ENCODE measurements at places on chromosomes 11 and 22.

DNA sequence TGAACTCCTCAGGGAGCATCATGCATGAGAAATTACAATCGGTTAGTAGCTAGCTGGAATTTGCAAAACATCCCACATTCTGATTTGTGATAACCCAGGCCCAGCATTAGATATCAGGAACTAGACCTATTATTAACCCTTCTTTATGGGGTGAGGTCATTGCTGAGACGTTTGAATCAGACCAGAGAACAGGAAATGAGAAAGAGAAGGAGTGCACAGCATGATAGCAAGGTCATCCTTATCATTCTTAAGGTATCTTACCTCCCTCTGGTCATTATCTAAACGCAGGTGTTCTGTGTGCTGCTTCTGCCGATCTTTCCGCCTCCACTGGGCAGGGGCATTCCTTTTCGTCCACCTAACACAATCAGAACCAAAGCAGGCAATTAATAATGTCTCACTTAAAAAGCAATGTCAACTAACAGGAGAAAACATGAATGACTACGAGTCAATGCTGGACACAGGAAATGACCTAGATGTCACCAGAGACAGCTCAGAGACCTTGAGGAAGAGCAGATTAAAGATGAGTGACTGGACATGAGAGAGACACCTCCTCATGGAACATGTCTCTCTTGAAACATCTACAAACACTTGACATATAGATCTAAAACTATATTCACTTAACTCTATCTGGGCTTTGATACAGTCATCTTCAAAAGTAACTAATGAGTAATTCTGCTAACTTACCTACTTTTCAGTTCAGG lies 78.3 kb upstream of the SCUBE2 start:
- no peak for DNase-seq

GRCh38 chr22:49976439-49977175 lies 16.0 kb downstream of the PIM3 start:
- no peak for DNase-seq

DNA sequence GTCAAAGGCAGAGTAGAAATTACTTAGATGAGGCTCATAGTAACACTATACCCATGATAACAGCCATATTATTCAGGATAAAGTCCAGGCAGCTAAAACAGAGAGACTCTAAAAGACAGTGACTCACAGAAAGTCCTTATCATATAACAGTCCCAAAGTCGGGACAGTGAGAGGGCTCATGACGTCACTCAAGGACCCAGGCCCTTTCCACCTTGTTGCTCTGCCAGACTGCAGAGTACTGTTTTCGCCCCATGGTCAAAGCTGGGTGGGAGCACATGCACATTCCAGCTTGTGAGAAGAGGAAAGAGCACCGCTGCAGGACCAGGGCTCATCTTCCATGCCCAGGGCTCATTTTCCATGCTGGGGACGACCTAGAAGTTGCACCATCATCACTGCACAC lies 29.4 kb upstream of the NUP50 start:
- DNase-seq: no peak

- DNase-seq: no peak
Measured at GRCh38 chr11:89293965-89294679, 116.4 kb downstream of the TYR start.

DNA sequence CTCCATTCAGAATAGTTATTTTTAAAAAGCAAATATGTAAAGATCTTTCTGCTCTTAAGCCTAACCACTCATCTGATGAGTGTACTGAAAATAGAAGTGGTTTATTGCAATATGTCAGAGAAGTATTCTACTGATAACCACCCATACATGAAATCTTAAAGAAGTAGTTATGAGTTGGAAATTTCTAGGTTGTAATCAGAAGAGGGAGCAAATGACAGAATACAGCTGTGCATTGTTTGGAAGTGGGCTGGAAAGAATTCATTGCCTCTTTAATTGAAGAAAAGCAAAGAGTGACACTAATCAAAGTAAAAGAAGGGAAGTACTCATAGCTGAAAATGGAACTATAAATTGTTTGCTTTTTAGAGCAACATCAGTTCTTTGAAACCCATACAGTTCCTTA lies 39.4 kb downstream of the FDX1 start:
- DNase-seq: no peak

GRCh38 chr11:2383852-2384804 lies 7.0 kb downstream of the CD81 start:
- no peak for DNase-seq

DNA sequence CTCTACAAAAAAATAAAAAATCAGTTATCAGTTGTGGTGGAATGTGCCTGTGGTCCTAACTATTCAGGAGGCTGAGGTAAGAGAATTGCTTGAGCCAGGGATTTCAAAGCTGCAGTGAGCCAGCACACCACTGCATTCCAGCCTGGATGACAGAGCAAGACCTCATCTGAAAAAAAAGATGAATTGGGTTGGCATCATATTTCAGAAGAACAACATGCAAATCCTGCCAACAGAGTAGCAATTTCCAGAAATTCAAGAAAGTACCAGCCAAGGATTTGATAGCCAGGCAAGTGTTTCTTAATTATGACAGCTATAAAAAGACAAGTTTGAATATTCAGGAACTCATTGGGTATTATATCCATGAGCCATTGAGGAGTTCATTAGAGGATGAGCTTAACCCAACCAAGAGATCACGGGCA lies 75.2 kb downstream of the USP47 start:
- no peak for DNase-seq

DNA sequence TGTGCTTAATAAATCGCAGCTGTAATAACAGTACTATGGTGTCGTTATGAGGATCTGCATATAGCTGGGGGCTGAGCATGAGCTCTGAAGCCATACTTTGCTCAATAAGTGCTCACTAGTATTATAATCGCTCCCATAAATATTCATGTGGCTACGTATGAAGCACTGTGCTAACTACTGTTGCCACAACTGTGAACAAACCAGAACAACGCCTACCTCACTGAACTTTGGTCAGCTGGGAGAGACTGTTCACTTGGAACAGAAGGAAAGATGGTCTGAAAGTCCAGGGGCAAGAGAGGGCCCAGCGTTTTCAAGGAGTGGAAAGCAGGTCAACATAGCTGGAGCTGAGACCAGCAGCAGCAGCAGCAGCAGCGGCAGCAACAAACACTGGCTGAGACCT lies 141.6 kb downstream of the EFCAB6 start:
- DNase-seq: no peak

- no peak for DNase-seq
Measured at GRCh38 chr11:134751766-134752165, 339.7 kb upstream of the B3GAT1 start.

GRCh38 chr22:19970031-19970478 lies 28.4 kb upstream of the TXNRD2 start:
- DNase-seq: no peak

GRCh38 chr22:48706934-48707762 lies 1120.5 kb downstream of the BRD1 start:
- DNase-seq: no peak

GRCh38 chr22:35212009-35212408 lies 45.3 kb upstream of the HMGXB4 start:
- no peak for DNase-seq

- DNase-seq: no peak
Measured at GRCh38 chr22:17266251-17266971, 47.2 kb upstream of the ADA2 start.

DNA sequence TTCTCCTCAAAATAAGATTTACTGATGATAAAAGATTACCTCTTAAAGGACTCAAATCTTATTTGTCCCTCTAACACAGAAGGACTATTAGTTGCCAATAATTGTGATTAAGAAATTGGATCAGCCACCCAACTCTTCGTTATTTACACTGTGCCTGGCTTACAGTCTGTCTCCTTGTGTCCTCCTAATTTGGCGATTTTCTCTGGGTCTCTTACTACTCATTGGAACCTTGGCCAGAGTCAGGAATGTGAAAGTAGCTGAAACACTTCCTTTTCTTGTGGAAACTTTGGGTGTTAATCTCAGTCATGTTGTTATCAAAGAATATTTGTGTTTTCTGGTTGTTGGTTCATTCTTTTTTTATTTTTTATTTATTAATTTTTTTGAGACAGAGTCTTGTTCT lies 83.2 kb downstream of the TEAD1 start:
- no peak for DNase-seq

GRCh38 chr11:5242208-5242607 lies 7.4 kb downstream of the HBG1 start:
- no peak for DNase-seq

DNA sequence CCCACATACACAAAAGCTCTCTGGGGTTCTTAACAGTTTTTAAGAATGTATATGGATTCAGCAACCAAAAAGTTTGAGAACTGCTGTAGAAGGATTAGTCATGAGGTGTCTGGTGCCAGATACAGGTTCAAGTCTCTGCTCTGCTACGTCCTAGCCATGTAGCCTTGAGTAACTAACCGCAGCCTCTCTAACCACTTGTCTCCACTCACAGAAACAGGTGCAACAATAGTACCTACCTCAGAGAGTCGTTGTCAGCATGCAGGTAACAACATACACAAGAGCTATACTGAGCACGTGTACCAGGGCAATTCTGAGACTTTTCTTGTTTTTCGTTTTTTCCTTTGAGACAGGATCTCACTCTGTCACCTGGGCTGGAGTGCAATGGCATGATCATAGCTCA lies 26.9 kb downstream of the CBX7 start:
- no peak for DNase-seq

GRCh38 chr11:14881576-14882193 lies 10.3 kb downstream of the CYP2R1 start:
- DNase-seq: no peak

DNA sequence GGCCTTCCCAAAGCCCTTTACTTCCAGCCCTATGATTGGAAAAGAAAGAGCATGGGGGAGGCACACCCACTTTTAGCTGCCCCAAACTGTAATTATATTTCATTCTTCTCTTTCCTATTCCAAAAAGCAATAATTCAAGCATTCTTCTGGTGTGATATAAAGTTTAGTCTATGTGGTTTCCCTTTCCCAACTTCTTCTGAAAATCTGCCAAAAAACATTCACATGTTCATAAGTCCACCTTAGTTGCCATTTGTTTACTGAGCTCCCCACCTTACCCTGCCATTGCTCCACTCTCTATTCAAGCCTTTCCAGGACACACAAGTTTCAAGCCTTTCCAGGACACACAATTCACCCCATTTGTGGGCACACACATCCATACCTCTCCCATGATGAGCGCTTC lies 111.6 kb upstream of the BMAL1 start:
- DNase-seq: no peak

GRCh38 chr11:24297461-24297860 lies 199.4 kb upstream of the LUZP2 start:
- DNase-seq: no peak

DNA sequence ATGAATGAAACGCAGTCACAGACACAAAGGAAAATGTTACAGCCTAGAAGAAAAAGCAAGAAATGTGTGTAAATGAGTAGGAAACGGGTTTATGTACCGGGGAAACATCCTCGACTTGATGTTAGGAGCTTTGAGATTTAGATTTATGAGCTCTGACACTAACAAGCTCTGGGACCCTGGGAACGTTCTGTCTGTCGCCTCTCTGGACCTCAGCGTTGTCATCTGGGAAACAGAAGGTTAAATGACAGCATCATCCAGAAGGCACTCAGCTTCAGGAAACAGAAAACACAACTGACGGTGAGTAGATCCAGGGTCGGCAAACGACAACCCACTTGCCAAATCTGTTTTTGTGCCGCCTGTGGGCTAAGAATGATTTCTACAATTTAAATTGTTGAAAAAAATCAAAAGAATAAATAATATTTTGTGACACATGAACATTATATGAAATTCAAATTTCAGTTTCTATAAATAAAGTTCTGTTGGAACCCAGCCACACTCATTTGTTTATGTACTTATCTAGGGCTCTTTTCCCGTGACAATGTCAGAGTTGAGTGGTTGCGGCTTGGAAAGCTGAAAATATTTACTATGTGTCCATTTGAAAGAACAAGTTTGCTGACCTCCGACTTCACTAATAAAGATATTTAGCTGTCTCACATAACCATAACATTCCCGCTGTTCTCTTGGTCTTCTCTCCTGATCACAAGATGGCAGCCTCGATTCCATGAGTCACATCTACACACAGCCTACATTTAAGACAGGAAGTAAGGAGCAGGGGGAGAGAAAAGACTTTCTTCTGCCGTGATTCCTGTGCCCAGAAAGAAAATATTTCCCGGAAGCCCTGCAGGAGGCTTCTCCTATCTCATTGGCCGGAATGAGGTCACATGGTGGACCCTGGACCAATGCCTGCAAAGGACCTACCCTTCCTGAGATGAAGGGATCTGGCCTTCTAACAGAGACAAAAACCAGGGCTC lies 47.1 kb upstream of the SYT13 start:
- DNase-seq: peak; percentile 44

GRCh38 chr11:69637941-69638871 lies 2.8 kb upstream of the CCND1 start:
- DNase-seq: no peak

DNA sequence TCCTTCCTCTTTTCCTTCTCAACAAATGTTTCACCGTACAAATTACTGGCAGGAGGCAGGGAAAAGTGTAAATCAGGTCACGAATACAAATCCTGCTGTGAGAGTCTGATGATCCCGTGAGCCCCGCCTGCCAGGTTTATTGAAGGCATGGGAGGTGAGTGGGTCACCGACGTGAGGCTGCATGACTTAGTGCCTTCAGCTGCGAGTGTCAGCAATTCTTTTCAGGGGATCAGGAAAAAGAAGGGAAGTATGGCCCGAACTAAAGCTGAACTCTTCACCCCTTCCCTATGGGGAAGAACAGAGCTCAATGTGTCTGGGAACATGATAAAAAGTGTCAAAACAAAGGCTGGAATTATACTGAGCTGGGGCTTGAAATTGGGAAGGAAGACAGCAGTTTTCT lies 166.2 kb downstream of the OPCML start:
- no peak for DNase-seq

DNA sequence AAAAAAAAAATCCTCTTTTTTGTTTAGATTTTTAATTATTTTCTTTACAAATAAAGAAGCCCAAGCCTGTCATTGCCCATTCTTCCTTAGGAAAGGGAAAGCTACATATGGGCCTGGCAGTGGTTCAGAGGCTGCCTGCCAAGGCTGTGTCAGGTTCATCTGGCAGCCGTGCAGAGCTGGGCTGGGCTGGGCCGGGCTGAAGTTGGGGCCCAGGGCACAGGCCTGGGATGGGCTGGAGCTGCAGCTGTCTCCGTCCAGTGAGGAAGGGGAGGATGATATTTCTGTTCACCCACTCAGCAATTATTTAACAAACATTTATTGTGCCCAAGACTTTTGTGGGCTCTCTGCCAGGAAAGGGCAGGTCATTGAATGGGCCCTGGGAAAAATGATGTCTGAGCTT lies 4.6 kb downstream of the PRR5L start:
- DNase-seq: no peak

- DNase-seq: no peak
Measured at GRCh38 chr11:64027651-64028397, 7.9 kb upstream of the FLRT1 start.

DNA sequence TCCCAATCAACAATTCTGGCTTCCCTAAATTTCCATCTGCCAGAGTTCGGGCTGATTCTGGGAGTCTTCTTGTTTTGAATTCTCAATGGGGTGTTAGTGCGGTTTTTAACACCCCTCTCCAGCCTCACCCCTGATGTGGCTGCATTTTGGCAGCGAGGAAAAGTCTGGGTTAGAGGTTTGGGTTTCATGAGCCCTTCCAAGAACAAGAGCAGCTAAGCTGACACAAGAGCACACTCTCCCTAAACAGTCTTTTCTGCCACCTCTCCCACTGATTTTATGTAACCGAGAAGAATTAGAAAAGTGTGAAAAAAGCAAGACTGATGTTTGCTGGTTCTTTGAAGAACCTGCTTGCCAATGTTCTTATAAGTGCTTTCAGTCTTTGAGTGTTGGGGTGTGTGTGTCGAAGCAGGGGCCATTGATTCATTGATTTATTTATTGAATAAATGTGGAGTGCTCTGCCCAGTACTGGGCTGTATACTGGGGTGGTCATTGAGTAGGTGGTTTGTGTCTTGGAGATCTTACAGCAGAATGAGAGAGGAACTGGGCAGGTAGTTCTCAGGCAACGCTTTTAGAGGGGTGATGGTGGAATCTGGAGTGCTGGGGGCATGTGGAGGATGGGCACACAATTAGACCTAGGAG lies 101.5 kb downstream of the TRAF6 start:
- no peak for DNase-seq

All from osteocyte (in vitro differentiated cells).